ENCODE measurements at places on chromosomes 1 and 21. TPM values are rescaled to one million over a fixed set of nuclear protein-coding genes. Genes with fewer than 3 reads are reported as not detected.
A peak's percentile ranks its signal among the peaks of the same experiment; 100 is the strongest.

GRCh38 chr1:204128964-204129896, 22.6 kb downstream of the ETNK2 start:
- H3K4me3 ChIP-seq: peak overlapping the region; percentile 57
- H3K27me3 ChIP-seq: no peaks in the 10 kb centered on the region
- DNase-seq: peak; percentile 88
- H3K4me1 ChIP-seq: peaks cover 32% of the 10 kb centered on the region
- H3K27ac ChIP-seq: peak overlapping the region; percentile 39

GRCh38 chr21:24411429-24411828, 1195.9 kb downstream of the MRPL39 start:
- no peaks in the 10 kb centered on the region for H3K36me3 ChIP-seq
- no peaks in the 10 kb centered on the region for H3K4me1 ChIP-seq
- H3K4me3 ChIP-seq: no peak overlapping the region
- no peak overlapping the region for H3K27ac ChIP-seq
- H3K27me3 ChIP-seq: no peaks in the 10 kb centered on the region

DNA sequence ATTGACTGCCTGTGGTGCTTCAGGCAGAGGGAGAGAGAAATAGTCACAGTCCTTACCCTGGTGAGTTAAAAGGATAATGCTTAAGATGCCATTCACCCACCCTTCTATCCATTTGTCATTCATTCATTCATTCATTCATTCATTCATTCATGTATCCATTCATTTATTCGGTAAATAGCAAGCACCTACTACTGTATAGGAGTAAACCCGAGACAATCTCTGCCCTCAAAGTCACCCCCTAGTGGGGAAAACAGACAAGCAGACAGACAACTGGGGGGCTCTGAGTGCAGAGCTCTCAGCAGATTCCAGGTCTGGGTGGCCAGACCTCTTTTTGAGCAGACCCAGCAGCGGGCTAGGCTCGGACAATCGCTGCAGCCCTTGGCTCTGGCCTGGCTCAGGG, 14.1 kb upstream of the ACTL8 start:
- no peak overlapping the region for H3K27ac ChIP-seq
- no peaks in the 10 kb centered on the region for H3K4me1 ChIP-seq
- H3K4me3 ChIP-seq: no peak overlapping the region
- DNase-seq: peak; percentile 63

DNA sequence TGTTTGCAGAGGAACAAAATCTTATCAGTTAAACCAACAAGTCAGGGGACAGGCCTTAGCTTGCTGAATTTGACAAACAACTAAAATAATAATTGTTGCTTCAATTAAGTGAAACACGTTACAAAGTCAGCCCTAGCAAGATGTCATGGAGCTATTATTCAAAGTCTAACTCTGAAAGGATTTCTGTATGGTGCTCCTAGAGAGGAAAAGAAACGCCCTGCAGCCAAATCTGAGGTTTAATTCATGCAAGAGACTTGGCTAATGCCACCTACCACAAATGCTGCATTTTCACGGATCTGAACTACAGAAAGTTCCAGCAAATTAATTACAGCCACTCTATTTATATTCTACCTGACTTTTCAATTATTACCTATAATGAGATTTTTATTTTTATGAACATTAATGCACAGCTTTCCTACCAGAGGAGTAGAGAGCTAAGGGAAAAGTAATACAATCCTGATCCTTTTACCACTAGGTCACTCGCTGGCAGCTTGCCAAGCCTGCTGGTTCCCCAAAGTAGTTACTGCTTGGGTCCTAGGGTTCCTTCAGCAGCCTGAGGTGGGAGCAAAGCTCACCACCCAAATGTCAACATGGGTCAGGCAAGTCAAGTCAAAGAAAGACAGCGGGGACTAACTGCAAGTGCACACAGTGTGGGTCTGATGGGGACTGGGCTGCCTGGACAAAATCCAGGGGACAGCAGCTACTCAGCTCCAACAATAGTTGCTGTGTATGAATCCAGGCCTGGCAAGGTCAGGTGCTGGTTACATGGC, 8.5 kb downstream of the COLGALT2 start:
- peaks cover 28% of the 10 kb centered on the region for H3K27me3 ChIP-seq
- H3K36me3 ChIP-seq: no peaks in the 10 kb centered on the region
- no peak overlapping the region for H3K4me3 ChIP-seq
- peaks cover 23% of the 10 kb centered on the region for H3K4me1 ChIP-seq

- H3K27ac ChIP-seq: no peak overlapping the region
- DNase-seq: no peak
- no peaks in the 10 kb centered on the region for H3K36me3 ChIP-seq
- H3K4me3 ChIP-seq: no peak overlapping the region
- no peaks in the 10 kb centered on the region for H3K27me3 ChIP-seq
Observed at GRCh38 chr1:110663241-110663640, 11.5 kb downstream of the KCNA3 start.

DNA sequence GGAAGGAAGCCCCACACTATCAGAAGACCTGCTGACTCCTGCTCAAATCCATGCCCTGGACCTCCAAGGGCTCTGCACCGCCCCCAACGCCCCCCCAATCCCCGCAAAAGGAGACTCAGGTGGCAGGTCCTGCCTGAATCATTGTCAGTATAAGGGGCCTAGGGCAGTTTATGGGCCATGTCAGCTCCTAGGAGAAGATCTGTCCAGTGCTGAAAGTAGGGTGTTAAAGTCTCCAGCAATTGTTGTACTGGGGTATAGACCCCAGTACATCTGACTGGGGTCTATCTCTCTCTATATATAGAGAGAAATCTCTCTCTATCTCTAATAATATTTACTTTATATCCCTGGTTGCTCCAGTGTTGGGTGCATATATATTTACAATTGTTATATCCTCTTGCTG, 12.1 kb upstream of the OLIG2 start:
- DNase-seq: no peak
- no peak overlapping the region for H3K27ac ChIP-seq
- no peaks in the 10 kb centered on the region for H3K36me3 ChIP-seq
- H3K4me1 ChIP-seq: peaks cover 5% of the 10 kb centered on the region
- H3K27me3 ChIP-seq: peaks cover 37% of the 10 kb centered on the region

DNA sequence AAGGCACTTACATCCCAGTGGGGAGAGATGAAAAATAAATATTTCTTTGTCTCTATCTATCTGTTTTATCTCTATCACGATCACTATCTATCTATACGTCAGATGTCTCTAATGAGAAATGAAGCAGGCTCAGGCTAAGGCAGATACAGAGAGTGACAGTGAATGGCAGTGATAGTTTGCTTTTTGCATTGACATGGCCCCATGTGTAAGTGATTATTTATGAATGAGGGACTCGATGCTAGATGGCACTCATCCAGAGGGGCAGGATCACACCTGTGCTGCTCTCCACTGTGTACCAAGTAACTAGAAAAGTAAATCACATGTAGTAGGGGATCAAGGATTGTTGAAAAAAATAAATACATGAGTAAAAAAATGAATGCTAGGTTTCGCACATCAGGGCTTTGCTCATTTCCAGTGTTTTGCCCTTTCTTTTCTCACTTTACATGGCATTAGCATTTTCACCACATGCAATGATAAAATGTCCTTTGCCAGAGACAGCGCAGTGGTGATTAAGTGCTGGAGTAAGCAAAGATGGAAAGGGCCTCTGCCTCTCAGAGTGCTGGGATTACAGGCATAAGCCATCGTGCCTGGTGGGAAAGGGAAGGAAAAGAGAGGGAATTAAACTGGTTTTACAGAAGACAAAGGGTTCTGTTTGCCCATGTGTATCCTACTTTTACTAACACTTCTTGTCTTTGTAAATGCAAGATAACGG, 16.5 kb downstream of the TBX19 start:
- DNase-seq: no peak
- H3K27me3 ChIP-seq: no peaks in the 10 kb centered on the region
- H3K27ac ChIP-seq: no peak overlapping the region
- no peaks in the 10 kb centered on the region for H3K4me1 ChIP-seq

DNA sequence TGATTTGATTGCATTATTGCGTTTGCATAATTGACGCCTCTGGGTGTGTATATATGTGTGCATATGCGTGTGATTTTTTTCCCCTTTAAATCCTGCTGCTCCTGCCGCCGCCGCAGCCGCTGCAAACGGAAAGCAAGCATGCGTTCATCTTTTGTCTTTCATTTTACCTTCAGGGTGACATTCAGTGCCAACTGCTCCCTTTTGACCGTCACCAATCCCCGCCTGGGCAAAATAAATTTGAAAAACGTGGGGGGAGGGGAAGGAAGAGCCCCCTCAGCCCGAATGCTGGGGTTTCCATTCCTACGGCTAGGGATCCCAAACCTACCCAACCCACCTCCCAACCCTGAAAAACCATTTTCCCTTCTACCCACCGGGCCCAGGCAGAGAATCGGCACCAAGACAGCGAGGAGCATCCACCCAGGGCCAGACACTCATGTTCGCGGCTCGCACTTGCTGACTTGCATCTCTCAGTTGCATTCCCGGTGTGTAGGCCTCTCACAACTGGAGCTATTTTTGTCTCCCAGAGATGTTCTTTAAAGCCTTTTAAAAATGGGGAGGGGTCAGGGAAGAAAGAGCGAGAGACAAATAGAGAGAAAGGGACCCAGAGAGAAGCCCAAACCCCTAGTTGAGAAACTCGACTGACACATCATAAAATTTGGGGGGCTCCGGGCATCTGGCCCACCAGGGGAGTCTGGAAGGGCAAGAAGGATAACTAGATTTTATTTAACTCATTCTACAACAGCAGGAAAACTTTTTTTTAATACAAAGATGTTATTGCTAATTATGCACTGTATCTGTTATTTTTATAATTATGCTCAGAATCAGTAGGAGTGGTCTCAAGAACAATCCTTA, 367.1 kb upstream of the ESRRG start:
- peaks cover 76% of the 10 kb centered on the region for H3K27me3 ChIP-seq
- H3K27ac ChIP-seq: no peak overlapping the region
- peak; percentile 17 for DNase-seq
- H3K4me1 ChIP-seq: peaks cover 29% of the 10 kb centered on the region

DNA sequence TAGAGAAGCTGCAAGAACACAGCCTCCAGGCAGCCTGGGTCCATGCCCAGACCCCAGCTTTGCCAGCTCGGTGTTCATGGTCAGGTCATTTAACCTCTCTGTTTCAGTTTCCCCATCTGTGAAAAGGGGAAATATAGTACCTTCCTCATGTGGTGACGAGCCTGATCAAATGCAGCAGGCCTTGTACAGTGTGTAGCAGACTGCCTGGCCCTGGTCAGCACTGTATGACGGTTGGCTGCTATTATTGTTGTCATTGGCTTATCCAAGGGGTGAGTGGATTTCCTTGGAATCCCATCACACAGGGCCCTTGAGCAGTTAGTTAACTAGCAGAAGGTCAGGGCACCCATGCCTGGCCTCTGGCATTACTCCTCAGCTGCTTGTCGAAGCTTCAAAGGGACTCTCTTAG, 6.6 kb upstream of the TMEM51 start:
- no peak overlapping the region for H3K4me3 ChIP-seq
- H3K4me1 ChIP-seq: peaks cover 4% of the 10 kb centered on the region
- H3K27me3 ChIP-seq: peaks cover 20% of the 10 kb centered on the region
- H3K36me3 ChIP-seq: no peaks in the 10 kb centered on the region

DNA sequence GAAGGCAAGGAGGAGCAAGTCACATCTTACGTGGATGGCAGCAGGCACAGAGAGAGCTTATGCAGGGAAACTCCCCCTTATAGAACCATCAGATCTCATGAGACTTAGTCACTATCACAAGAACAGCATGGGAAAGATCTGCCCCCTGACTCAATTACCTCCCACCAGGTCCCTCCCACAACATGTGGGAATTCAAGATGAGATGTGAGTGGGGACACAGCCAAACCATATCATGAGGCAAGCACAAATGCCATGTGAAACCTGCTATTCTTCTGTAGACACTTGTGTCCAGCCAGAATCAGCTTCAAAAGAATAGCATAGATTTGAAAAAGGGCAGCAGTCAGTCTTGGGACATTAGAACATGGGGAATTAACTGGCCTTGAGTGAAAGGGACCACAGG, 32.2 kb upstream of the UBE2U start:
- H3K27me3 ChIP-seq: no peaks in the 10 kb centered on the region
- peaks cover 26% of the 10 kb centered on the region for H3K4me1 ChIP-seq
- H3K36me3 ChIP-seq: peaks cover 12% of the 10 kb centered on the region

DNA sequence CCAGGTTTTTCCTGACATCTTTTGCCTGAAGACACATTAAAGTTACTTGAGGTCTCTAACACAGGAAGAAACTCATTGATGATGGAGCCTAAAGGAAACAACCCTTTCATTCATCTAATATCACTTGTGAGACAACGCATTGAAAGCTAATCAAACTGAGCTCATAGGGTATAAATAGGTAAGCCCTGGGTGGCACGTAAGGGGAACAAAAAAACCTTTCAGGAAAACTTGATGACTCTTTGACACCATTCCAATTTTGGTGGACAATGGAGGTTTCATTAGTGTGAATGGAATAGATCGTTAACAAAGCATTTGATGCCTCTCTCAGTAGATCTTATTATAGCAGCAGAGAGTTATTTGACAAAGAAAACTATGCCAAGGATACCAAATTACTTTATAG, 80.7 kb upstream of the DUSP10 start:
- H3K27ac ChIP-seq: no peak overlapping the region
- no peaks in the 10 kb centered on the region for H3K27me3 ChIP-seq
- H3K4me3 ChIP-seq: no peak overlapping the region
- H3K4me1 ChIP-seq: 0 out of 2 replicates have a peak, but pooled peaks cover under 1% of the 10 kb centered on the region

DNA sequence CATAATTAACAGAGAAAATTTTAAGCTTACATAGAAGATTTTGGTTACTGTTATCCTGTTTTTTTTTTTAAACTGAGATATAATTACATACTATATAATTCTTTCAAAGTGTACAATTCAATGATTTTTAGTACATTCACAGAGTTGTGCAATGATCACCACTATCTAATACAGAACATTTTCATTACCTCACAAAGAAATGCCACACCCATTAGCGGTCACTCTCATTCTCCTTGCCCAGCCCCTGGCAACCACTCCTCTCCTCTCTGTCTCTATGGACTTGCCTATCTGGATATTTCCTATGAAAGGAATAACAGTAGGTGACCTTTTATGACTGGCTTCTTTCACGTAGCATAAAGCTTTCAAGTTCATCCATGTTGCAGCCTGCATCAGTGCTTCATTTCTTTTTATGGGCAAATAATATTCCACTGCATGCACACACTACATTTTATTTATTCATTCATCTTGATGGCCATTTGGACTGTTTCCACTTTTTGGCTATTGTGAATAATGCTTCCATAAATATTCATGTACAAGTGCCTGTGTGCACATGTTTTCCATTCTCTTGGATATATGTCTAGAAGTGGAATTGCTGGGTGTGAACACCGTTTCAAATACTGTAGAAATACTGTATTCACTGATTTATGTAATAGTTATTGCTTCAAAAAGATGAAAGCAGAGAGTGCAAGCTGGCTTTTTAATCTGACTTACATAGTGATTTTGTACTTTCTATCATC, 26.5 kb downstream of the TAF5L start:
- H3K27me3 ChIP-seq: no peaks in the 10 kb centered on the region
- no peak overlapping the region for H3K4me3 ChIP-seq
- peaks cover 12% of the 10 kb centered on the region for H3K36me3 ChIP-seq
- 0 out of 2 replicates have a peak, but pooled peaks cover 7% of the 10 kb centered on the region for H3K4me1 ChIP-seq
- no peak overlapping the region for H3K27ac ChIP-seq

The FOXD2 gene
- not detected for total RNA-seq

The OR6N1 gene
- total RNA-seq: not detected

The ADAMTS4 gene
- 4.7 TPM for total RNA-seq

The NCF2 gene
- total RNA-seq: not detected

The AMPD1 gene
- total RNA-seq: not detected
